Heart right ventricle (tissue), 16 donors: ENCODE measurements at places on chromosomes 3 and 15. TPM values are rescaled to one million over a fixed set of nuclear protein-coding genes. Genes with fewer than 3 reads are reported as not detected.

Gene CCDC39
- not detected for total RNA-seq

Gene PLA2G4F
- total RNA-seq, result 1.7 TPM

Gene SNURF
- total RNA-seq, result 25.9 TPM

Gene MUSTN1
- 39.6 TPM for total RNA-seq

Gene PCLAF
- total RNA-seq, result 0.42 TPM

Gene C3orf80
- 0.21 TPM for total RNA-seq

Gene CLRN1
- not detected for total RNA-seq

Gene CPA3
- 1.6 TPM for total RNA-seq

Gene ALS2CL
- total RNA-seq, result 20.1 TPM

Gene DLL4
- total RNA-seq, result 21.0 TPM

Gene TMEM62
- 13.3 TPM for total RNA-seq
